ENCODE measurements at places on chromosomes 3 and 15.

GRCh38 chr15:77507143-77507897, 86.6 kb downstream of the HMG20A start:
- DNase-seq = peak; percentile 41

DNA sequence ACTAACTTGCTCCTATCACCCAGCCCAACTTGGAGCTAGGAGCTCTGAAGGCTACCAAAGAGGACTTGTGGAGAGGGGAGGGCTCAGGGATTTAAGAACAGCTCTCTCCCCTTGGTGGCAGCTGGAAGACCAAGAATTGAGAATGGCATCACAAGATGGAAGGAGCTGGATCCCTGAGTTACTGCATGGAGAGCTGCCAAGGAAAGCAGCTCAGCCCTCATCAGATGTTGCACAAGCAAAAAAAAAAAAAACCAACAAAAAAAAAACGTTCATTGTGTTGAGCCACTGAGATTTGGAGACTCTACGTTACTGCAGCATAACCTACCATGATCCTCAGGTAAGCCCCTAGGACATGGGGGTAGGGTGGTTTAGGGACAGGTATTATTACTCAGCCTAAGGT, 41.0 kb downstream of the ITGB5 start:
- no peak for DNase-seq

GRCh38 chr3:171351676-171352075, 108.5 kb downstream of the TNIK start:
- peak; percentile 79 for DNase-seq

DNA sequence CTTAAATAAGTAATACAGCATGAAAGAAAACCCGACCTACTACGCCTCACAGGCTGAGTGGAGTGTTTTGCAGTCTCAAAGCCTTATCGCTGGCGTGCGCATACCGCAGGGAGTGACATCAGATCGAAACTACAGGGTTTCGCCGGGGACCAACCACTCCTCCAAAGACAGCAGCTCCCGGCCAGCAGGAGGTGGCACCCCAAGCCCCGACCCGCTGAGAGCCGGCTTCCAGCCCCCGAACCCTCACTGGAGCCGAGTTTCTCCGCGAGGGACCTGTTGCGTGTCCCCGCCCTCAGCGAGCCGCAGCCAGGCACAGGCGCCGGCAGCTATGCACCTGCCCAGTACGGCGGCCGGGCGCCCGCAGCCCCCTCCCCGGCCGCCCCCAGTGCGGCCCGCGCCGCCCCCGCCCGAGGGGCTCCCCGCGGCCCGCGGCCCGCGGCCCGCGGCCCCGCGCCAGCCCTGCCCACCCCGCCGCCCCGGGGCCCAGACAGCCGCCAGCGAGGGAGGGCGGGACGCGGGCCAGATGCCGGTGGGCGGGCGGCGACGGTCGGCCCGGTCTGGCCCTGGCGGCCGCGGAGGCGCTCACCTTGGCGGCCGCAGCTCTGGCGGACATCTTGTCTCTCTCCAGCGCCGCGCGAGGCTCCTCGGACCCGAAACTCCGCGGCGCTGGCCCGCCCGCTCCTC, 710 bp downstream of the TJP1 start:
- DNase-seq = peak; percentile 77

GRCh38 chr15:60799885-60800284, 320.9 kb upstream of the ICE2 start:
- DNase-seq = no peak

- no peak for DNase-seq
These were observed 445.3 kb downstream of the NAALADL2 start for GRCh38 chr3:175304404-175304803.

GRCh38 chr3:64918989-64919388, 231.2 kb upstream of the ADAMTS9 start:
- no peak for DNase-seq

GRCh38 chr3:12234192-12234591, 54.7 kb upstream of the PPARG start:
- DNase-seq = no peak

DNA sequence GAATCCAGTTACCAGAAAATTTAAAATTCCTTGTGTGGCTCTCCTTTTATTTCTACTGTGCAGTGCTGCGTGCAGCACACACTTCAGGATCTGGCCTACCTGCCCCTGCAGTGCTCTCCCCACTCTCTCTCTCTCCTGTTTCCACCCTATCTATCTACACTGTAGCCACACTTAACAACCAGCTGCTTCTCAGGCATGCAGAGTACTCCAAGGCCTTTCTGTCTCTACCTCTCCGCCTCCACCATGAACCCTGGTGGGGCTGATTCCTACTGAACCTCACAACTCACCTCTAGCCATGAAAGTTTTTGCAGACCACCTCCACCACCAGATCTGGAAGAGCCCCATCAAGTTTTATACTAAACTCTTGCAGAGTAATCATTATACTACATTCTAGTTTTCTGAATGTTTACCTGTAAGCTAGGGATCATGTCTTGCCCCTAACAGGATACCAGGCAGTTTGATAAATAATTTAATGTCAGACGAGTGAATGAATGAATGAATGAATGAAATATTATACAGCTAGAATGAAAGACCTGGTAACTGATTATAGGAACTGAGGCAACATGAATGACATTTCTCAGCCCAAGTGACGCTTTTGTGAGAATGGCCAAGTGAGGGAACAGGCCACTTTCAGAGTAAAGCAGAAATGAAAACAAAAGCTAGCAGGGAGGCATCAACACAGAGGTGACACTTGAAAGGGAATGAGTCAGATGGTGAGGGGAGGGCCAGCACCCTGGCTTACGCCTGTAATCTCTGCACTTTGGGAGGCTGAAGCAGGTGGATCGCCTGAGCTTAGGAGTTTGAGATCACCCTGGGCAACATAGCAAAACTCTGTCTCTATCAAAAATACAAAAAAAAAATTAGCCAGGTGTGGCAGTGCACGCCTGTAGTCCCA, 363.5 kb downstream of the FOXP1 start:
- no peak for DNase-seq
